ENCODE measurements at places on chromosomes 3 and 15. TPM values are rescaled to one million over a fixed set of nuclear protein-coding genes. Genes with fewer than 3 reads are reported as not detected.

ZNF662 gene
- not detected for total RNA-seq

ISLR2 gene
- total RNA-seq, result 0.05 TPM

CCR5 gene
- total RNA-seq, result not detected

- no peaks in the 10 kb centered on the region for H3K4me1 ChIP-seq
- H3K36me3 ChIP-seq, result no peaks in the 10 kb centered on the region
- no peak overlapping the region for H3K27ac ChIP-seq
Observed at GRCh38 chr3:140092848-140093536, 158.0 kb downstream of the CLSTN2 start.

DNA sequence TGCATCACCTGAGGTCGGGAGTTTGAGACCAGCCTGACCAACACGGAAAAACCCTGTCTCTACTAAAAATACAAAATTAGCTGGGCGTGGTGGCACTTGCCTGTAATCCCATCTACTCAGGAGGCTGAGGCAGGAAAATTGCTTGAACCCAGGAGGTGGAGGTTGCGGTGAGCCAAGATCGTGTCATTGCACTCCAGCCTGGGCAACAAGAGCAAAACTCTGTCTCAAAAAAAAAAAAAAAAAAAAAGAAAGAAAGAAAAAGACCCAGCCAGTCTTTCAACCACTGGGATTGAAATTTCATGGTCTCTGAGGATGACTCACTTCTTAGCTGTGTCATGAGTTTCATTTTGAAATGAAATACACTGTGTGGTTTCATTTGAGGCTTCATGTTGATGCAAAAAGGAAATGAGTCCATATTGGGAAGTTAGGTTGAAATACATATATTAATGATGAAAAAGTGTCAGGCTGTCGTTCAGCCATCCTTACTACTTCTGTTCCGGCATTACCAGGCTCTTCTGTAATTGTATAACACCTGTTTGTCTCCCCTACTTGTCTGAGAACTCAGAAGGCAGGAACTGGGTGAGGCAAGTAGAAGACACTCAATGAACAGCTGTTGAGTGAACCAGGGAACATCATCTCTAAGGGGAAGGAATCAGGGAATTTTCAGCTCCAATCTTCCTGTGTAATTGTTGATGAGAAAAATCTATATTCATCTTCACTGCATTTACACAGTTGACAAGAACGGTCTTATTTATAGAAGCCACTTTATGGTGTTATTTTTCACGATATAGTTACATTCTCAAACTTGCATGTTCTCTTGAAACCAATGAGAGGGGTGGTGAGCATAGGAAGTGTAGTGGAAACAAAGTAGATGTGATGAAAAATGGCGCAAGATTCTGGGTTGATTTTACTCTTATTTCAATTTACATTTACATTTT lies 87.4 kb downstream of the NFKBIZ start:
- peaks cover 12% of the 10 kb centered on the region for H3K4me1 ChIP-seq
- no peak overlapping the region for H3K4me3 ChIP-seq
- H3K36me3 ChIP-seq, result no peaks in the 10 kb centered on the region
- no peak for DNase-seq
- H3K27me3 ChIP-seq, result no peaks in the 10 kb centered on the region
- H3K27ac ChIP-seq, result no peak overlapping the region

DNA sequence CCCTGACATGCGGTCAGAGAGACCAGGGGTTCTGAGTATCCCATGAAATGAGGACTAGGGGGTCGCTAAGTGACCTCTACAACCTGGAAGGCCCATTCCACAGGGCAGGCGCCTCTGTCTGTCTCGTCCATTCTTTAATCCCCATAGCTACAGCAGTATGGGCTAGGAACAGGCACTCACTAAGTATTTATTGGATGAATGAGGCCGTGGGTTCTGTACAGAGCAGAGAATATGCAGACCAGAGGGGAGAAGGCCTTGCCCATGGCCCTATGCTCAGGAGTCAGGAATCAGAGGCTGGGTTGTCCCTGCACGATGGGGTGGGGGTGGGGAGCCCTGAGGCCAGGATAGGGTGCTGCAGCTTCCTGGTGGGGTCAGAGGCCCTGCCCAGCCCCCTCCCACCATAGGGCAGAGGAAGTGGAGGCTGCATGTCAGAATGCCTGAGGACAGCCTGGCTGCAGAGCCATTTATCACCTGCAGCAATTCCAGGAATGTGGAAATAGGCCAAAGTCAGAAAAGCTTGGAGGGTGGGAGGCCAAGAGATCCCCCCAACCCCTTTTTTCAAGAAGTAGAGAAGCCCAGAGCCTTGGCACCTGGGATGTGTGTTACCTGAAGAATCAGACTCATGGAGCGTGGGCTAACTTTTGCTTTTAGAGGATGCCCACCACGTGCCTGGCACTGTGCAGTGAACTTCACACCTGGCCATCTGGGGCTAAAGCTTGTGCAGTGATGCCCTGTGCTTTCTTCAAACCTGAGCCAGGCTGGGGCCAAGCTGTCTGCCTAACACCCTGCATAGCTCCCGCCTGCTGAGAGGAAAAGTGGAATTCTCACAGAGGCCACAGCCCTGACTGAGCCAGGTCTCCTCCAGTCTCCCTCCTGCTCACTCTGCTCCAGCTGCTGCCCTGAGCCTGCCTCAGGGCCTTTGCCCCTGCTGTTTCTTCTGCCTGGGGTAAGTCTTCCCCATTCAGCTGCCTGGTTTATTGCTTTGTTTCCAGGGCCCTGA lies 109.4 kb downstream of the WNT7A start:
- no peaks in the 10 kb centered on the region for H3K36me3 ChIP-seq
- no peaks in the 10 kb centered on the region for H3K27me3 ChIP-seq
- no peaks in the 10 kb centered on the region for H3K4me1 ChIP-seq

DNA sequence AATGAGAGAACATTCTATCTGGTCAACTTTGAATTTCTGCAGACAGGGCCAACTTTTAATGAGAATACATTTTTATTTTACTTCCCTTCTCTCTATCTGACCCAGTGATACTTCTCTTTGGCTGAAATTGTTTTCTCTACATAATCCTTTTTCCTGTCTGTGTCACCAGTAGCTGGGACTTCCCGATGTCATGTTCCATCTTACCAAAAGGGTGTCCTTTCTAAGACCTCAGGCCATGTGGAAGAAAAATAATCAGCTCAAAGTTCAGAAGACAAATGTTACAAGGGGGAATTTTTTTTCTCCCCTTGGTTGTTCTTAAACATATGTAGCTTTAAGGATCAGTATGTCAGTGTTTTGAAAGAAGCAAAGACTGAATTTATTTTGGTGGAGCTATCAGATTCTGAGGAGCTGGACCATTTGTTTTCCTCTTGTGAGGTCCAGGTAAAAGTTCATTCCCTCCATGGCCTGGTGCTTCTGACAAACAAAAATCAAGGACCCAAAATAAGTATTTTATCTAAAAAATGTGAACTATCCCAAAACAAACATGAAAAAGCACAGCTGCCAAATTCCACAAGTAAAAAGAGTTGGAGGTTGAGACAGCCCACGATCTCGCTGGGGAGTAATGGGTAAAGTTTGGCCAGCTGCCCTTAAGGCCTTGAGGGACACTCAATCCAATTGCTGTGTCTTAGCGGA lies 859.4 kb upstream of the NR2F2 start:
- no peak for DNase-seq
- H3K4me1 ChIP-seq, result no peaks in the 10 kb centered on the region
- no peaks in the 10 kb centered on the region for H3K36me3 ChIP-seq
- H3K27me3 ChIP-seq, result no peaks in the 10 kb centered on the region
- H3K4me3 ChIP-seq, result no peak overlapping the region

DNA sequence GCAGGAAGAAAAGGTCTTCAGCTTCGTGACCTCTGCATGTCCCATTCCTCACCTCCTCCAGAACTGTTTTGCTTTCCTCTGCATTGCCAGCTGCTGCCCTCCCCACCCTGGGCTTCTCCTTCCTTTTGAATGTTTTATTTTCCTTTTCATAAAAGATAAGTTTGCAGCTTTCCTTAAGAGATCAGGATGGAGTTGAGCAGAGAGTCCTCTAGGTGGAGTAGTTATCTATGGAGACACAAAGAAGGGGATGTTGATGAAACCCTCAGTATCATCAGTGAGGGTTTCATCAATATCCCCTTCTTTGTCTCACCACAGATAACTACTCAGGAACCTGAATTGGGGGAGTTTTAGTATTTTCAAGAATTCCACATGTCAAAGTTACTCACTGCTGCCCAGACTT lies 19.0 kb upstream of the SLC25A36 start:
- peaks cover 1% of the 10 kb centered on the region for H3K27me3 ChIP-seq
- no peaks in the 10 kb centered on the region for H3K36me3 ChIP-seq
- H3K4me1 ChIP-seq, result no peaks in the 10 kb centered on the region
- H3K27ac ChIP-seq, result no peak overlapping the region

- no peak for DNase-seq
- no peaks in the 10 kb centered on the region for H3K36me3 ChIP-seq
- no peak overlapping the region for H3K27ac ChIP-seq
- H3K27me3 ChIP-seq, result no peaks in the 10 kb centered on the region
Observed at GRCh38 chr3:127844326-127844942, 22.1 kb upstream of the MGLL start.
